ENCODE measurements at places on chromosomes 13 and 19.

GRCh38 chr13:91079176-91079575 lies 268.3 kb upstream of the MIR17HG start:
- no peak for DNase-seq

- no peak for DNase-seq
These were observed 69.4 kb downstream of the CYSLTR2 start for GRCh38 chr13:48723168-48723567.

- DNase-seq: no peak
These were observed 1893.9 kb downstream of the PCDH9 start for GRCh38 chr13:65336087-65336749.

GRCh38 chr19:43540381-43540780 lies 7.4 kb downstream of the ZNF575 start:
- DNase-seq: no peak

DNA sequence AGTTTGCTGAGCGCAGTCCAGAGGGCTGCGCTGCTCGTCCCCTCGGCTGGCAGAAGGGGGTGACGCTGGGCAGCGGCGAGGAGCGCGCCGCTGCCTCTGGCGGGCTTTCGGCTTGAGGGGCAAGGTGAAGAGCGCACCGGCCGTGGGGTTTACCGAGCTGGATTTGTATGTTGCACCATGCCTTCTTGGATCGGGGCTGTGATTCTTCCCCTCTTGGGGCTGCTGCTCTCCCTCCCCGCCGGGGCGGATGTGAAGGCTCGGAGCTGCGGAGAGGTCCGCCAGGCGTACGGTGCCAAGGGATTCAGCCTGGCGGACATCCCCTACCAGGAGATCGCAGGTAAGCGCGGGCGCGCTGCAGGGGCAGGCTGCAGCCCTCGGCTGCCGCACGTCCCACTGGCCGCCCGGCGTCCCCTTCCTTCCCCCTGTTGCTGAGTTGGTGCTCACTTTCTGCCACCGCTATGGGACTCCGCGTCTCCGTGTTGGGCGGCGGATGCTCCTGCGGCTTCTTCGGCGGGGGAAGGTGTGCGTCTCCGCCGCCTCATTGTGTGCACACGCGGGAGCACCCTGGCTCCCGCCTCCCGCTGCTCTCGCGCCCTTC lies 772 bp downstream of the GPC6 start:
- DNase-seq: no peak
